Effector CD8-positive, alpha-beta T cell (primary cell): ENCODE measurements at places on chromosomes 5 and 9.

DNA sequence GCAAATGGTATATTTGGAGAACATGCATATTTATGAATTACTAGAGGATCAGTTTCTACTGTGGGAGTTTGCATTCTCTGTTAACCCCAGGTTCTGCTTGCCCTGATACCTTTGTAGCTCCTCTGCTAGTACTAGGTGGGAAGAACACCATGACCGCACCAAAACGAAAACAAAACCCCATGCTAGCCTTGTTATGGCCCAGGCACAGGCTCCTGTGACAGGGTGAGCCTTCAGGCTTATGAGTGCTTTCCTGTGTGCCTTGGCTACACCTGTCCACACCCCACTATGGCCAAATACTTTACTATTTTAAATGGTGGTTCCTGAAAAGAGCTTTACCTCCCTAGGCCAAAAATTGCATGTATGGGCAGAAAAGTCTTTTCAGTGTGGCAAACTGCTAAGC is 94.8 kb downstream of the PPIC start:
- DNase-seq: no peak

- no peak for DNase-seq
Measured at GRCh38 chr5:150763023-150763769, 4.4 kb upstream of the DCTN4 start.

GRCh38 chr5:168651648-168652047 is 72.5 kb upstream of the PANK3 start:
- DNase-seq: no peak

DNA sequence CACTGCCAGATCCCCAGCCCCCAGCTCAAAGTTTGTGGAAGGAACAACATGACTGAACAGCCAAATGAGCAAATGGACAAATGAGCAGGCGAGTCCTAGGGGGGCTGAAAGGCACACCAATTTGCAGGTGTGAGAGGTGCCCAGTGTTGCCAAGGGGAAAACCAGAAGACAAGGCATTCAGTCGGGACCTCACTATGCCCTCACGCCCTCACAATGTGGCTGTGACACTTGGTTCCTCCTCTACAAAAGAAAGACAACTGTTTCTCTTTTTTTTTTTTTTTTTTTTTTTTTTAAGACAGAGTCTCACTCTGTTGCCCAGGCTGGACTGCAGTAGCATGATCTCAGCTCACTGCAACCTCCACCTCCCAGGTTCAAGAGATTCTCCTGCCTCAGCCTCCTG is 28.0 kb downstream of the TNIP1 start:
- no peak for DNase-seq
